ENCODE measurements at places on chromosomes 12 and 14.

GRCh38 chr12:129002427-129002826, 149.1 kb downstream of the GLT1D1 start:
- DNase-seq: no peak

- DNase-seq: no peak
Measured at GRCh38 chr12:21169878-21170472, 39.0 kb downstream of the SLCO1B1 start.

DNA sequence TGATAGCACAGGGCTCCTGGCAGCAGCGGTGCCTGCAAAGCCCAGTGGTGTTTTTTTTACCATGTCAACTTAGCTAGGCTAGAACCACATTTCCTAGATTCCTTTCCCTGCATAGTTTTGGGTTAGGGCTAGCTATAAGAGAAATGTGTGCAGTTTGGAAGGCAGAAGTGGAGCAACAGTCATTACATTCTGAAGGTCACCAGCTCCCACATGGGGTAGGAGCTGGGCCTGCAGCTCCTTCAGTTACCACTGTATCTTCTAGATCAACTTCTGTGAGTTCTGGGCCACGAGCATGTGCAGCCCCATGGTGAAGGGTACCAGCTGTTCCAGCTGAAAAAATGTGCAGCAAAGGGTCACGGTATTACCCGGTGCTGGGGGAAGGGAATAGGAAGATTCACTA, 2.3 kb upstream of the SLC25A3 start:
- DNase-seq: no peak

DNA sequence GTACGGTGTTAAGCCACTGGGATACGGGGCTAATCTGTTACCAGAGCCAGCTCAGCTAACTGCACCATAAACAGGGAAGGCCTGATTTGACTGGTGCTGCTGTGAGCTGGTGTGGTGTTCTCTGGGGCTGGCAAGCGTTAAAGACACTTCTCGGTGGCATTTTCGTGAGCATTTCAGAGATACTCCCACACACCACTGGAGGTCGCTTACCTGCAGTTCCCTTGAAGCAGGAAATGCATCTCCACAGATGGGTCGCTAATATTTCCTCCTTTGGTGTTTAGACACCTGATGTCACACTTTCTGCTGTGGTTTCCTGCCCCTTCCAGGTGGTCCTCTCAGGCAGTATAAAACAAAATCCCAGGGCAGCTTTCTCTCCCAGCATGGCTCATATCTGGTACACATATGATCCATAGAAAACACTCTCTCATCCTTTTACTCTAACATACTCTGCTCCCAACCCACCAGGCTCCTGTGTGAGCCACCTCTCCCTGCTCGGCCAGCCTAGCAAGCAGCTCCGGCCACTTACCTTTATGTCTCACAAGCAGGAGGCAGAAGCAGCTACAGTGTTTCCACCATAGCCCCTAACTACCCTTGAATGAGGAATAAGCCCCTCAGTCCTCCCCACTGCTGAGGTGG, 129.9 kb upstream of the GRIN2B start:
- DNase-seq: no peak

GRCh38 chr12:45582986-45583659, 146.4 kb upstream of the ARID2 start:
- no peak for DNase-seq

DNA sequence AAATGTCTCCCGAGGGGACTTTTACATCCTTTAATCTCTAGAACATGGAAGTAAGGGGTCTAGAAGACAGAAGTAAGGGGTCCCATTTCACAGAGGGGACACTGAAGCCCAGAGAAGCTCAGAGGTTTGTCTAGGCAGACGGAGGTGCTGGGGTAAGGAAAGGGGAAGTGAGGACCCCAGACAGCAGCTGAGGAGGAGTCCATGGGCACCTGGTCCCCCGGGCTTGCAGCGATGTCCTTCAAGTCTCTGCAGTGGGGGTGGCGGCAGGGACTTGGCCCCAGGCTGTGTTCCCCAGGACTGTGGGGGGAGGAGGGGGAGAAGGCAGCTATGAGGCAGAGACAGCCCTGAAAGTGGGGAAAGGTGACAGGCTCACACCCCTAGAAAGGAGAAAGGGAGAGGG, 30.7 kb downstream of the DTX1 start:
- no peak for DNase-seq

- no peak for DNase-seq
Measured at GRCh38 chr12:167959-168600, 45.9 kb downstream of the SLC6A12 start.

DNA sequence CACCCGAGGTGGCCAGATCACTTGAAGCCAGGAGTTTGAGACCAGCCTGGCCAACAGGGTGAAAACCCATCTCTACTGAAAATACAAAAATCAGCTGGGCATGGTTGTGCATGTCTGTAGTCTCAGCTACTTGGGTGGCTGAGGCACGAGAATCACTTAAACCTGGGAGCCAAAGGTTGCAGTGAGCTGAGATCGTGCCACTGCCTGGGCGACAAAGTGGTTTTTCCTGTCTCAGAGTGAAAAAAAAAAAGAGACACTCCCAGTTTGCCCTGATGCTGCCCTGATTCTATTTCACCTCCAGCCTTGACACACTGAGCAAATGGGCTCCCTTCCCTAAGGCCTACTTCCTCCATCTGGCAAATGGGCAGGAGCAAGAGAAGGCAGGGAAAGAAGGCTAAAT, 28.5 kb upstream of the PLEK2 start:
- DNase-seq: no peak

GRCh38 chr12:60093428-60093827, 497.6 kb downstream of the SLC16A7 start:
- no peak for DNase-seq

- no peak for DNase-seq
Measured at GRCh38 chr12:52667509-52667908, 12.7 kb downstream of the KRT1 start.

- no peak for DNase-seq
Measured at GRCh38 chr12:24705216-24705615, 243.7 kb downstream of the BCAT1 start.

DNA sequence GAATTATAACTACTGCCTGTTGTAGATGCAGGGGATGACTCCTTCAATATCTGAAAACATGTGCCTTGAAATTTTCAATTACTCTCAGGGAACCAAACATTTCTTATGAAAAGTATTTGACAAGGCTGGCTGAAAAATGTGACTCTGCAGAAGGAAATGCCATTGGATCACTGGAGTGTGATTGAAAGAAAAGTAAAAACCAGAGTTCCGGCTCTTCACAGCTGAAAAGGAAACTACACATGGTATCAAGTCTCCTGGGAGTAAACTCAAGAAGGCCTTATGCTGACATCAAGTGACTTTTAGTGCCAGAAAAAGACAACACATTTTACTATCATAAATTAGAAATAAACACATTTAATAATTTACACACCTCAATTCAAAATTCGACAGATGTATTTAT, 693.0 kb downstream of the LRFN5 start:
- no peak for DNase-seq

DNA sequence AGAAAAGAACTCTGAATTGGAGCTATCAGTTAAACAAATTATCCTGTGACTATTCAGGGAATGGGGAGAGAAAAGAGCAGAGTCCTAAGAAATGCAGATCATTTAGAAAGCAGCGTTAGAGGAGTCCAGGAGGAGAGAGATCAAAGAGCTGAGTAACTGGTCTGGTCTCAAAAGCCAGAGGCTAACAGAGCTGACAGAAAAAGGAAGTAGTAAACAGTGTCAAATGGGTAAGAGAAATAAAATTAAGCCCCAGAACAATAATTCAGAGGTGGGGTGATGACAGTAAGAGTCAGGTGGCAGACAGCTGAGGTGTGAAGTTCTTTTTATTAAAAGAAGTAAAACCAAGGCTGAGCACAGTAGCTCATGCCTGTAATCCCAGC, 19.3 kb downstream of the GXYLT1 start:
- DNase-seq: no peak

- DNase-seq: no peak
Measured at GRCh38 chr14:103014466-103015228, 42.7 kb downstream of the CDC42BPB start.

GRCh38 chr12:95529693-95530225, 21.5 kb downstream of the USP44 start:
- no peak for DNase-seq

DNA sequence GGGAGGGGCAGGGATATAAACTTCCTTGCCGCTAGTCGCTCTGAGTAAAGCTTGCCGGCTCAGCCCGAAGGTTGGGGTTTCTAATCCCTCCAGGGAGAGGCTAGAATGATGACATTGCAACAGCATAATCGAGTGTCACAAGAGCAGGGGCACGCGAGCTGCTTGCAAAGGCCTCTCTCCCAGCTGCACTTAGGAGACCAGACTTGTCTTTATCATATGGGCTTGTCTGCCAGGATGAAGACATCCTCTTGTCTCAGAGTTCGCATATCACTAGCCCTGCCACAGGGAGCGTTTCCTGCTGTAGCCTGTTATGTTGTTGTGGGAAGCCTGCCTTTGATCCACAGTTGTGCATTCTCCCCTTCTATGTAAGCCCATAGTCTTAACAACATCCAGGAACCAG, 180.0 kb downstream of the ESR2 start:
- DNase-seq: no peak

GRCh38 chr14:105709281-105710118, 183.1 kb downstream of the TMEM121 start:
- DNase-seq: no peak

GRCh38 chr12:101819467-101819866, 11.3 kb downstream of the GNPTAB start:
- DNase-seq: no peak
